Naive thymus-derived CD4-positive, alpha-beta T cell (primary cell): ENCODE measurements at places on chromosomes 11 and 22. TPM values are rescaled to one million over a fixed set of nuclear protein-coding genes. Genes with fewer than 3 reads are reported as not detected.

DNA sequence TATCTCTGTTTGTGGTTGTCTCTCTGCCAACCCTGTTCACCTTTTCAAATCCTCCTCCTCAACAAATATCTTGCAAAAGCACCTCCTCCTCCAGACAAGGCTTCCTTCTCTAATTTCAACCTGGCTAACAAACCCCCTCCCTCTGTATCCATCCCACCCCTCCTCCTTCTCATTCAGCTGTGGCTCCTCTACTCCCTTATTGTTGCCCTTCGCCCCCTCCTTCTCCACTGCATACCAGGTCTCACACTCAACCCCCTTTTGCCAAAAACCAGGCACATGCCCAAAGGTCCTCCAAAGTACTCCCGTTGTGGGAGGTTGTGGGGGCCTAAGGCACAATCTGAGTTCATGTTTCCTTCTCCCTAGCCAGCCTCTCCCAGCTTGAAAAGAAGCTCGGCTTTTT is 110.6 kb downstream of the JRKL start:
- DNase-seq, result no peak

GRCh38 chr11:4636136-4636535 is 1.1 kb upstream of the OR51D1 start:
- no peak for DNase-seq

GRCh38 chr11:119651802-119652584 is 77.0 kb downstream of the NECTIN1 start:
- no peak for DNase-seq

DNA sequence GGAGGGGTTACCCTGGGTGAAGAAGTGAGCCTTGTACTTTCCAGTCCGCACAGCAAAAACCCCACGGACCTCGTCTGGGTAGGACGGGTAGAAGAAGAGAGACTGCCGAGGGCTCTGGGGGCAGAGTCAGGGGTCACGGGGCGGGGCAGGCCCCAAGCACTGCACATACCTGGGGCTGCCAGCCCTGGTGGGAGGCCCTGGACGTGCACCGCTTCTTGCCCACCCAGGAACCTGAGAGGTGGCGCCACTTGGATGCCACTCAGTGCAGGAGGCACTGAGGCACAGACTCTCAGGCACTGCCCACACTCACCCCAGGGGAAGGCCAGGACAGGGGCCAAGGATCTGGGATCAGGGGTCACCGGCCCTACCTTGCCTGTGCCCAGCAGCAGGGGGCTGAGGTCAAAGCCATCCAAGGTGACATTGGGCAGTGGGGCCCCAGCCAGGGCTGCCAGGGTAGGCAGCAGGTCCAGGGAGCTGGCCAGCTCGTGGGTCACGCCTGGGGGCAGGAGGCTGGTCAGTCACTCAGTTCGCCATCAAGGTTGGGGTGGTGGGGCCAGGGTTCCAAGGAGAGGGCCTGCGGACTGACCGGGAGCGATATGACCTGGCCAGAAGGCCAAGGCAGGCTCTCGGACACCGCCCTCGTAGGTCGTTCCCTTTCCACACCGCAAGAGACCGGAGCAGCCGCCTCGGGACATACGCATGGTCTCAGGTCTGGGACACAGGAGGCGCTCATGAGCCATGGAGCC is 2.2 kb downstream of the ARSA start:
- no peak for DNase-seq

GRCh38 chr22:36234919-36235318 is 4.4 kb downstream of the APOL2 start:
- no peak for DNase-seq

GRCh38 chr22:29310065-29310862 is 3.8 kb downstream of the GAS2L1 start:
- DNase-seq, result no peak

DNA sequence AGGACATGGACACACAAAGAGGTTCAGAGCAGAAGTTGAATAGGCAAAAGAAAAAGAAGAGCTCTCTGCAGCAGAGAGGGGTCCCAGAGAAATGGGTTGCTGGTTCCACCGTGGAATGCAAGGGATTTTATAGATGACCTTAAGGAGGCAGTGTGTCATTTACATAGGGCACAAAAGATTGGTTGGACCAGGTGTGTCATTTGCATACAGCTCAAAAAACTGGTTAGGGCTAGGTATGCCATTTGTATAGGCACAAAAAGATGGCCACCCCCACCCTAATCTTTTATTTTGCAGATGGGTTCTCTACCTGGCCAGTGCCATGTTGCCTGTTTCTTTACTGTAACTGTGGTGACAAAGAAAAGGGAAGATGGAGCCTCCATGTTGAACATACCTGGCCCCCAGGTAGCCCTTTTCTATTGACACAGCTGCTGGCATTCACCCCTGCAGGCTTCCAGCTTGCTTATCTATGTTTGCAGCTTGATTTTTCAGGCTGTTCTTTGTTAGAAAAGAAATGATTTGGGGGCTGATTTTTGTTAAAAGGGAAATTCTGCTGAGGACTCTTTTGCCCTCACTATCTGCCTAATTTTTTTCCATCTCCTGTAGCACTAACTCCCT is 3.1 kb upstream of the CAVIN3 start:
- no peak for DNase-seq

GRCh38 chr22:47371263-47372090 is 609.0 kb downstream of the TBC1D22A start:
- no peak for DNase-seq

DNA sequence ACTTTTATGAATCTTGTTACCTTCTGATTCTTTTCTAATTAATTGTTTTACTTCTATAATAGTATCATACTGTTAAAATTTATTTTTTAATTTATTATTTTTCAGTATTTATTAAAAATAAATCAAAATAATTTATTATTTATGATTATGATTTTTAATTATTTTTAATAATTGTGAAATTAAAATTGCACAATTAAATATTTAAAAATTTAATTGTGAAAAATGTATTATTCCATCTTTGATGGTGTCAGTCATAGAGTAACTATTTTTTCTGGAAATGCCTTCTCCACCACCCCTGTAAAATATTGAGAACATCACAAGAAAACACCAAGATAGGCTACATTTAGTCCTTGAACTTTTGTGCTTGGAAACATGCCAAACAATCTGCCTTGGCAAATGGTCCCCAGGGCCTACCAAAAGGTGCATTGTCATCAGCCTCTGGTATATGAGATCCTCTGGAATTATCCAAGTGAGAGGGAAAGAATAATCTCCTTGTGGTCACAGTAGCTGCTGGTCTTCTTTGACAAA is at the start of gene OR8H2:
Gene OR8H2 (plus strand): TSS at position 478 of the 528 bp plus-strand sequence. CDS start 1,356 bp downstream, outside the sequence.
- DNase-seq, result no peak

- no peak for DNase-seq
Observed at GRCh38 chr11:12728417-12728816, 54.2 kb downstream of the TEAD1 start.

DNA sequence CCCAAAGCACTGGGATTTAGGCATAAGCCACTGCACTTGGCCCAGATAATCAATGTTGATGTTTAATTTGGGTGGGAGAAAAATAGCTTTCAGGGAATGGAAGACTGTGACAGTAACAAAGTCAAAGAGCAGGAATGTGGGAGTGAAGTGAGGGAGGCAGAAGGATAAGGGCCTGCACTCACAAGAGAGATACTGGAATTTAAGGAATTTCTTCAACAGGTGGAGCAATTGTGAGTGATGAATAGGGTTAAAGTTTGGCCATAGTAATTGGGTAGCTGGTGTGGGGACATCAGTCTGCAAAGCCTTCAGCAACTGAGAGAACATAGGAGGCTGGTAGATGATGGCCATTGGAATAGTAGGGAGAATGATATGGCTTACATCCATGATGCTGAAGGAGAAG is 8.6 kb upstream of the APBB1 start:
- no peak for DNase-seq

PHLDA2 gene
- not detected for total RNA-seq

MPPED2 gene
- not detected for total RNA-seq
